ENCODE measurements at places on chromosomes 13 and 19. TPM values are rescaled to one million over a fixed set of nuclear protein-coding genes. Genes with fewer than 3 reads are reported as not detected.

The GRK1 gene
- total RNA-seq: 0.44 TPM

The SIX5 gene
- total RNA-seq: 20.2 TPM

The C19orf85 gene
- not detected for total RNA-seq

The TEX26 gene
- total RNA-seq: 2.6 TPM

The NMRK2 gene
- 0.28 TPM for total RNA-seq

The TNFSF9 gene
- 1.5 TPM for total RNA-seq

The NANOS3 gene
- total RNA-seq: 11.2 TPM

The PSG5 gene
- not detected for total RNA-seq

The SYNGR4 gene
- not detected for total RNA-seq

The DENND1C gene
- 0.28 TPM for total RNA-seq

The LPAR2 gene
- total RNA-seq: 19.8 TPM

The CNN1 gene
- total RNA-seq: 11.2 TPM

The ZNF93 gene
- total RNA-seq: 14.3 TPM

The FAM83E gene
- not detected for total RNA-seq

The CBARP gene
- total RNA-seq: 2.7 TPM

The RXFP2 gene
- total RNA-seq: not detected

The SPPL2B gene
- 30.2 TPM for total RNA-seq

The FCHO1 gene
- total RNA-seq: 6.8 TPM

The FOXA3 gene
- not detected for total RNA-seq

The UGGT2 gene
- 49.6 TPM for total RNA-seq

The GMIP gene
- total RNA-seq: 5.2 TPM

The MEDAG gene
- total RNA-seq: 10.8 TPM

The MATK gene
- total RNA-seq: 22.8 TPM

The ZNF534 gene
- 0.72 TPM for total RNA-seq

The MADCAM1 gene
- total RNA-seq: 0.40 TPM

The IFNL1 gene
- total RNA-seq: not detected

The PLK5 gene
- total RNA-seq: 0.59 TPM

The ADGRE3 gene
- total RNA-seq: not detected

The ANKLE1 gene
- 0.79 TPM for total RNA-seq

The POP4 gene
- 56.9 TPM for total RNA-seq

The TRAPPC5 gene
- 24.5 TPM for total RNA-seq

The ZNF492 gene
- 1.6 TPM for total RNA-seq

Data from spinal cord (tissue), 10 donors.